ENCODE measurements at places on chromosomes 16 and 17. TPM values are rescaled to one million over a fixed set of nuclear protein-coding genes. Genes with fewer than 3 reads are reported as not detected.

- peak; percentile 64 for DNase-seq
Observed at GRCh38 chr16:68040506-68041288, 17.6 kb downstream of the DUS2 start.

DNA sequence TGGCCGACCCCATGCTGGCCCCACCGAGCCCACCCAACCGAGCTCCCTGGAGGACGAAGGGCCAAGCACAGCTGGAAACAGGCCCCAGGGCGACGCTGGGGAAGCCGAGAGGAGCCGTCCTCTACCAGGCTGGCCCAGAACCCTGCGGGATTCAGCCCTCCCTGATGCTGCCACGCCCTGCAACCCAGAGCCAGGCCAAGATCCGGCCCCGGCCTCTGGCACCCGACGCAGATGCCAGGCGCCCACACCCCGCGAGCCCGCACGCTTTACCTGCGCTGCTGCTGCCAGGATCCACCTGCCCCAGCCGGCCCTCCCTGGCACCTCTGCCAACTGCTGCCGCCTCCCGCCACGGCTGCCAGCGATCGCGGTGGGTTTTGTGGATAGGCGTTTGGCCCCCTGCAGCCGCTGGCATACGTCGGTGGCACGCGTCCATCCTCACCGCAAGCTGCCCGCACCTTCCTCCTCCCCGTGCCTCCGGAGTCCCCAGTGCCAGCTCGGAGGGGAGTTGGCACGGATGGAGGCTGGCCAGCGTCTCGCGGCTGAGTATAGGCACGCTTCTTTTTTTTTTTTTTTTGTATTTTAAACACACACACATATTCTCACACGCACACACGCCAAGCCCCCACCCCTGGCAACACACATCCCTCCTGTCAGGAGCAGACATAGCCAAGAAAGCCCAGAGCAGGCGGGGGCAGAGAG lies 41.3 kb upstream of the ACSF3 start:
- no peak for DNase-seq

DNA sequence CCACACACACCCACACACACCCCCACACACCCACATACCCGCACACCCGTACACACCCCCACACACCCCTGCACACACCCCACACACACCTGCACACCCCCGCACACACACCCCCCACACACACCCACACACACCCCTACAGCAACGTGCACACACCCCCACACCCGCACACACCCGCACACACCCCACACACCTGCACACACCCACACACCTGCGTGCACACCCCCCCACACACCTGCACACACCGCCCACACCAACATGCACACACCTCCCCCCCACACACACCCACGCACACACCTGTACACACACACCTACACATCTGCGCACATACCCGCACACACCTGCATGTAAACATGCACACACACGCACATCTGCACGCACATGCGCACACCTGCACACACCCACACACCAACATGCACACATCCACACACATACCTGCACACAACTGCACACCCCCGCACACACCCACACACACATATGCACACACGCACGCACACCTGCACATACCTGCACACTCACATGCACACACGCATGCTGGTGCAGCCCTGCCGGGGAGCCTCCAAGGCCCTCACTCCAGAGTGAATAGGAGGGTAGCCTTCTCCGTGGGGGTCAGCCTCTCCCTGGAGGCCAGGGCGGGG lies 7.5 kb downstream of the ASPSCR1 start:
- DNase-seq: no peak

GRCh38 chr17:80511222-80512180 lies 33.1 kb upstream of the RPTOR start:
- DNase-seq: no peak

- no peak for DNase-seq
Observed at GRCh38 chr16:1325261-1325660, 8.2 kb upstream of the BAIAP3 start.

- DNase-seq: peak; percentile 80
Observed at GRCh38 chr17:45235416-45236281, 14.0 kb downstream of the FMNL1 start.

DNA sequence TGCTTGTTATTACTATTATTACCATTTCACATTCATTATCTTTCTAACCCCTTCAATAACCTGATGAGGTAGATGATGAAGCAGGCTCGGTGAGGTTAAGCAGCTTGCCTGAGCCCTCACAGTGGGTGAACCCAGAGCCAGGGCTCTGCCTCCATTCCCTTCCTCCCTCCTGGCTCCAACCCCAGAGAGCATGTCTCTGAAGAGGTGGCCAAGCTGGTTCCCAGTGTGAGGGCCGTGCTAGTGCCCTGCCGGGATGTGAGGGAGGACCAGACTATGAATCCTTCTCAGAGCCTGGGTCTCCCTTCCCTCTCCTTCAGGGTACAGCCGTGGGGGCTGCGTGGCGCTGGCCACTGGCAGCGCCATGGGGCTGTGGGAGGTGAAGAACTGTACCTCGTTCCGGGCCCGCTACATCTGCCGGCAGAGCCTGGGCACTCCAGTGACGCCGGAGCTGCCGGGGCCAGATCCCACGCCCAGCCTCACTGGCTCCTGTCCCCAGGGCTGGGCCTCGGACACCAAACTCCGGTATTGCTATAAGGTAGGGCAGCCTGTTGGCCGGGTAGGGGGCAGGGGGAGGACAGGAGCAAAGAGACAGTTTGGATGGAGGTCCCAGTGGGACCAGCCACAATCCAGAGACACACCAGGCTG lies 49.6 kb downstream of the MRC2 start:
- DNase-seq: no peak

DNA sequence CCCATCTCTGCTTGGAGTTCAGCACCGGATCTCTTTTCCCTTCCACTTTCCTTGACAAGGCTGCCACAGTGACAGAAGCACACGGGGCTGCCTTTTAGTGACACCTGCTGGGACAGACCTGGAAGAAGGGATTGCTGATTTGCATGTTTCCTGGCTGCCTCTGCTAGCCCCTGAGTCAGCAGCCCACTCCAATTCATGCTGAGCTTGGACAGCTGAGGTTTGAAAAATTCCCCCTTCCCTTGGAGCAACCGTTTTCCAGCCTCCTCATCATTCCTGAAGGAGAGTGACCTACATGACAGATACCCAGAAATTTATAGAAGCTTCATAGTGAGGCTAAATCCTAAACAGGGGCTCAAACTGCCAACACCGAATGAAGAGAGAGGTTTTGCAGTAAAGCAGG lies 18.8 kb upstream of the RBL2 start:
- peak; percentile 40 for DNase-seq

GRCh38 chr16:19860166-19861041 lies 24.2 kb downstream of the GPRC5B start:
- no peak for DNase-seq

DNA sequence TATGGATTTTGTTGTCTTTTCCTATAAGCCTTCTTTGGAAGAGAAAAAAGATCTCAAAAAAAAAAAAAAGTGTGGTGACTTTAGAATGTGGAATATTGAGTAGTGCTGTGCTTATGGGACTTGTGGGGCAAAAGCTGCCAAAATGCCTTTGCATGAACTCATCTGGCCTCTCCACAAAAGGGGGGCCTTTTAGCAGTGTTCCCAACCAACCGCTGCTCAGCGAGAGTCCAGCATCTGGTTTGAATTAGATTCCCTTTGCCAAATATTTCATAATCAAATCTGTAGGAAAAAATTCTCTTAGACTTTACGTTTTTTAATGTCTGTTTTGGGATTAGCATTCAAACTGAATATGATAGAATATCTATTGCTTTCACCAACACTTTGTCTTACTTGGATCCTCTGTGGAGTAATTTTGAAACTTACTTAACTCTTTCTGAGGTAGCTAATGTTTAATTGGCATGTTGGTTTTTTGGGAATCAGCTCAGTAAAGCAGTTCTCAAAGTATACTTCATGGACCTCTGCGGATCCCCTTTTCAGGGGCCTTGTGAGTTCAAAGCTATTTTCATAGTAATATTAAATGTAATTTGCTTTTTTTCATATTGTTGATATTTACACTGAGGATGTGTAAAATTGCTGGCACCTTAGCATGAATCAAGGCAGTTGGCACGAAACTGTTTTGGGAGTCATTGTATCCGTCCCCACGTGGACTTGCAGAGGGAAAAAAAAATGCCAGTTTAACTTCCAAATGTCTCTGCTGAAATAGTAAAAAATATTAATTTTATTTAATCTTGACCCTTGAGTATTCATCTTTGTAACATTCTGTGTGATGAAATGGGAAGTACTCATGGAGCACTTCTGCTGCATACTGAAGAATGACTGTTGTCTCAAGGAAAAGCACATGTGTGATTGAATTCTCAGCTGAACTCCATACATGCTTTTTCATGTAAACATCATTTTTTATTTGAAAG lies 34.7 kb upstream of the VPS4A start:
- DNase-seq: peak; percentile 78

DNA sequence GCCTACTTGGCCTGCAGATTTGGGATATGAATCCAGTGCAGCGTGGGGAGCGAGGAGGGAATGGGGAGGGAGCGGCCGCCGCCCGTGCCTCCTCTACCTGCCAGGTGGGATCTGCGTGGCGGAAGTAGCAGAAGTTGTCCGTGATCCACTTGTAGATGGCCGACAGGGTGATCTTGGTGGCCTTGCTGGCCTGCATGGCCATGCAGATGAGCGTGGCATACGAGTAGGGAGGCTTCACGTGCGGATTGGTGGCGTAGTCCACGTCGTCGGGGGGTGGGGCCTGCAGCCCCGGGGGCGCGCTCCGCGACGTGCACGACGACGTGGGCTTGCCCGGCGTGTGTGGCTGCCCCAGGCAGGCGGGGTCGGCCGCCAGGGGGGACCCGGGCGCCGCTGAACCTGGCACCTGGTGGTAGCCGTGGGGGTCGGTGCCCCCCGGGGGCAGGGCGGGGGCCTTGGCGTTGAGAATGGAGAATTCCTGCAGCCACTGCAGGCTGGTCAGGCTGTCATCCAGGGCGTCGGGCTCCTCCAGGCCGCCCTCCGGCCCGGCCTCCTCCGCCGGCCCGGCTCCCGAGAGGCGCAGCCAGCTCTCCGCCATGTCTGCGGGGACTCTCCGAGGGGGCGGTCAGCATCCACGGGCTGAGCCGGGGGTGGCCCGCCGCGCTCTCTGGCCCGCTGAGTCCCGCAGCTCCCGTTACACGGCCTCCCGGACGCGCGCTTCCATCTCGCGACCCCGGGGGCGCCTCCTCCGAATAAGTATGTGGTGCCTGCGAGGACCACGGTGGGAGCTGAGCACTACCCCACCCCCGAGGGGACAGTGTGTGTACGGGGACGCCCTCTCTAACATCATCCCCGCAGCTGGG lies 1.0 kb downstream of the FOXJ1 start:
- no peak for DNase-seq

Gene SLC6A2
- not detected for total RNA-seq

Gene CTF1
- 4.2 TPM for total RNA-seq

Gene KCTD19
- total RNA-seq: not detected

Gene KCNAB3
- 0.10 TPM for total RNA-seq
